BE2C (cell line): ENCODE measurements at places on chromosomes 4 and X.
A peak's percentile ranks its signal among the peaks of the same experiment; 100 is the strongest.

DNA sequence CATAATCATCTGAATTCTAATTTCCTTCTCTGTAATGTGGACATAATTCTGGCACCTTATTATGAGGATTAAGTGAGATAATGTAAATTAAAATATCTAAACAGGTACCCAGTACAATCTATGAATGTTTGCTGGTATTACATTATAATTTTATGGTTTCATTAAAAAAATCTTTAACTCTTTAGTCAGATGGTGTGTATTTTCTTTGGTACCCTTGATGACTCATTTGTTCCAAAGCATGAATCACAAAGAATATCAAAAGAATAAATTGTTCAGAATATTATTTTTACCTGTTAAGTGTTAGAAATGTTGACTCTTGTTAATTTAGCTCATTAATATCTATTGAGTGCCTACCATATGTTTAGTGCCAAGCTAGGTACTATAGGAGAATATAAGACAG, 74.3 kb downstream of the SNX25 start:
- no peak for DNase-seq

GRCh38 chr4:108796173-108796572, 33.3 kb upstream of the ETNPPL start:
- DNase-seq, result no peak

- no peak for DNase-seq
Observed at GRCh38 chr4:6362896-6363295, 93.2 kb downstream of the WFS1 start.

- no peak for DNase-seq
Observed at GRCh38 chr4:25870081-25870480, 7.3 kb upstream of the SEL1L3 start.

DNA sequence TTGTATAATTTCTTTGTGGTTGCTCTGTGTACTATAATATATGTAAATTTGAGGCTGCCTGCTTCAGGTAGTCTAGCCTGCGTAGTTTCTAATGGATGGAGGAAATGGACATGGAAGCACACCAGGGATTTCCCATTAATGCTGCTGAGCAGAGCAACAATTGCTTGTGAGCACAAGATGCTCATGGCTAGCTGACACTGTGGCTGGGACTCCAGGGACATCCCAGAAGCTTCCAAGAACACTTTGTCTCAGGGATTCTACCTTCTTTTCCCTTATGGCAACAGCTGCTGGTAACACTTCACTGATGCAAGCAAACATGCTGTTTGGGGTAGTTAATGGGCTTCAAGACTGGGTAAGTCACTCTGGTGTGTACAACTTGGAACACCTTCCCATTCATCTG, 66.1 kb downstream of the TENT5D start:
- DNase-seq, result no peak

- no peak for DNase-seq
Observed at GRCh38 chr4:17713779-17714178, 67.6 kb downstream of the FAM184B start.

- DNase-seq, result no peak
Observed at GRCh38 chr4:7740866-7741525, 198.7 kb downstream of the AFAP1 start.

GRCh38 chrX:128769495-128769894, 717.3 kb upstream of the ACTRT1 start:
- DNase-seq, result no peak

DNA sequence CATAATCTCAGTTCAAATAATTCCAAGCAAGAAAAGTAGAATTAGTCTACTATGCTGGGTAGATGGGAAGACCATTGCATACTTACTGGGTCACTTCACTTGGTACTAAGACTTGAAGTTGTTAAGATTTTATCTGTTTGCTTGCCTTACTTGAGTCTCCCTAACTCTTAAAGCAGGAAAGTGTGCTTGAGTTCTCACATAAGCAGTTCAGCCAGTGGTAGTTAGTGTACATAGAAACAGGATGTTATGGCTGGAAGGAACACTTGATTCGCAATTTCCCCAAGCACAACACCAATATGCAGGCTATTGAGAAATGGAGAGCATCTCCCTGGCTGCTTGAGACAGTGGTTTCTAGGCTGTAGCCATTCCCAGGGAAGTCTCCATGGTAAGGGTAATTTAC, 176.1 kb downstream of the MSL3 start:
- DNase-seq, result no peak

DNA sequence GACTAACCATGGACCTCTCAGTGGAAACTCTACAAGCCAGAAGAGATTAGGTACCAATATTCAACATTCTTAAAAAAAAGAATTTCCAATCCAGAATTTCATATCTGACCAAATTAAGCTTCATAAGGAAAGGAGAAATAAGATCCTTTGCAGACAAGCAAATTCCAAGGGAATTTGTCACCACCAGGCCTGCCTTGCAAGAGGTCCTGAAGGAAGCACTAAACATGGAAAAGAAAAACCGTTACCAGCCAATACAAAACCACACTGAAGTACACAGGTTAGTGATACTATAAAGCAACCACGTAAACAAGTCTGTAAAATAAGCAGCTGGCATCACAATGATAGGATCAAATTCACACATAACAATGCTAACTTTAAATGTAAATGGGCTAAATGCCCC, 156.6 kb downstream of the FAM13A start:
- no peak for DNase-seq

DNA sequence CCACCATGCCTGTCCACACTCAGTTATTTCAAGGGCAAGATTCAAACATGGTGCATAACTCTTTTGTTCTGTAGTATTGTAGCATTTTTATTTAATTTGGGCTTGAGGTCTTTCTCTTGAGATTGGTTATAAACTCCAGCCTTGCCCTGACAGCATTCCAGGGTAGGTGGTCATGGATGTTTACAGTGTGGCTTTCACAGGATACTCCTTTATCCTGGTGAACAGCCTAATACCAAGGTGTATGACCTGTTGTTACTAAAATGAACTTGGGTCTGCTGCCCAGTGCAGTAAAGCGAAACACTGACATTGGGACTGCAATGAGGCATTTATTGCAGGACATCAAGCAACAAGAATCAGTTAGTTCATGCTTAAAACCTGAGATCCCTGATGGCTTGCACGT, 434.8 kb downstream of the ANKRD50 start:
- DNase-seq, result no peak

- DNase-seq, result no peak
Observed at GRCh38 chr4:110798687-110799086, 175.8 kb upstream of the PITX2 start.

DNA sequence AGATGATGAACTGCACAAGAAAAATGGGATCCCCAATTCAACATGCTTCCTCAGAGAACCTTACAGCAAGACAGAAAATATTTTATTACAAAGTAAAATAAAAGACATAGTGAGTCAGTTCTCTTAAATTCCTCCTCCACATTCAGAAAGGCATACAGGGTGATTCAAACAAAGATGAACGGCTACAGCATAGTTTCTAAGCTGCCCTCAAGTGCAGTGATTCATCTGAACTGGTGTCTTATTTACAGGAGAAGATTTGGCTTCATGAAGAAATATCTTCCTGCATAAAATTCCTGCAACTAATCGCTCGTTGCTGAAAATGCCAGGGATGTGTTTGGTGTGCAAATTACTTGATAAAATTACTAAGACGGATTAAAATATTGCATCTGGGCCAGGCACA, 103.6 kb downstream of the PRKX start:
- DNase-seq, result no peak

DNA sequence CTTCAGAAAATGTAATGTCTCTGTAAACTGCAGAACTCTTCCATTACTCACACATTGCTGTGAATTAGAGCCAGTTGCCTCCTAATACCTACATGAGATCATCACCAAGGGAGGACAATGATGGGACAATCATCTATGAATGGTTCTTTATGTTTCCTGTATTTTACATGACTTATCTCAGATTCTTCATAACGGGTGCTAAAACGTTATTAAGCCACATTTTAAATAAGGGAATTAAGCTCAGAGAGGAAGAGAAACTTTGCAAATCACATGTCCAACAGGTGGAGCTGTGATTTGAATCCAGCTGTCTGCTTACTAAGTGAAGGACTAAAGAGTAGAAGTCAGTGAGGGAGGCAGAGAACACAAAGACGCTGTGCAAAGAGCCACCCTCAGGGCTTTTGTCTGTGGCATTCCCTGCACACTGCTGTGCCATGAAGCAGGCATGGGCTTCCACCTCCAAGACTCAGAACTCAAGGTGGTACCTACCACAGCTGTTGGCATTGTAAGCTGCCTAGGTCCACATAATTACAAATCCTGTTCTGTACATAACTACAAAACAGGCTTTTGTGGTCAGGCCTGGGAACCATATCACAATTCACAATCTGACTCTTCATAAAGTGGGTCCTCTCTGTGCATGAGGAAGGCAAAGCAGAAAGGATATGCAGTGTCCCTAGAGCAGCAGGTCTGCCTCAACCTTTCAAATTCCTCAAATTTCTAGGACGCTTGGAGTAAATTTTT, 12.8 kb downstream of the TBC1D9 start:
- peak; percentile 18 for DNase-seq

GRCh38 chr4:41339812-41340809, 83.4 kb downstream of the UCHL1 start:
- DNase-seq, result peak; percentile 64

- no peak for DNase-seq
Observed at GRCh38 chr4:158664806-158665205, 6.9 kb downstream of the C4orf46 start.

DNA sequence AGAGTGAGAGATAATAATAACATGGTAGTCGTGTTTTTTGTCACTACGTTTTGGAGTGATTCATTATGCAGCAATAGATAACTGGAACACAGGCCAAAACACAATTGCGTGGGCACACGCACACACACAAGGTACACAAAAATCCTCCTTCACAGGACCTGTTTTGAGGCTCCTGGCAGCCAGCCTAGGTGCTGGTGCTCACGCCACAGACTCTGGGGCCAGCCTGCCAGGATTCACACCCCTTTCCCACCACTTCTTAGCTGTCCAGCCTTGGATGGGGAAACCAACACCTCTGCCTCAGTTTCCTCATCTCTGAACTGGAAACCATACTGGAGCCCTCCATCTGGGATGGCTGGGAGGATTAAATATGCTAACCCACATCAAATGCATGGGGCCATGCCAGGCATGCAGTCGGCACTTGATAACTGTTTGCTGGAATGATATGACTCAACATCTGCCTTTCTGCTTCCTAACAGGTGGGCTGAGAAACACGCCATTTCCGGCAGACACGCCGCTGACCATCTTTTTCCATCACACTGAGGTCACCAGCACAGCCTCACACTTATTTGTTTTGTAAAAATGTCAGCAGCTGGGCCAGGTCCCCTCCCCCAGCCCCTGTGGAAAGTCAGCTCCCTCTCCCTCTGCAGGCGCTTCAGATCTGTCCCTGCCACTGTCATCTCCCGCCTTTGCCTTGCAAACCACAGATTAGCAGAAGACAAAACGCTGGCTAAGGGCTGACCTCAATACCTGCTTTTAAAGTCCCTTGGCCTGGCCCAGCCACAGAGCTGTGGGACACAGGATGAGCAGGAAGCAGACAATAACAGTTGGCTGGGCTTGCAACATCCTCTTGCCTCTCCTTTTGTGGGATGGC, 237.5 kb downstream of the BCOR start:
- peak; percentile 59 for DNase-seq

GRCh38 chrX:31397119-31397518, 325.3 kb upstream of the FTHL17 start:
- no peak for DNase-seq

GRCh38 chrX:78624962-78625909, 33.9 kb downstream of the RTL3 start:
- no peak for DNase-seq

DNA sequence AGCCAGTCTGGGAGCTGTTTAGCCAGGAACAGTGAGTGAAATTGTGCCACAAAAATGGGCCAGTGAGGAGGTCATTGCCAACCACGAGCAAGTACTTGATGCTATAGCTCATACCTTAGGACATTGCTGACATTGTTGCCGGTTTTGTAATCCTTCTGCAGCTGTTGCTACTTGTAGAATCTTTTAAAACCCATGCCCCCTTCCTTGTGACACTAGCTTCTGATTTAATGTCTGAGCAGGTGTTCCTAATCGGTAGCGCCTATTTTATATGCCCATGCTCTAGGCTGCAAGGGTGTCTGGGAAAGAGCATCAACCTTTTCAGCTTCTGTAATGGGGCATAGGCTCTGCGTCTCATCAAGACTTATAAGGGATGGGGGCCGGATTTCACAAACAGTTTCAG, 2.6 kb downstream of the POLA1 start:
- DNase-seq, result no peak

- DNase-seq, result peak; percentile 97
Observed at GRCh38 chr4:41214136-41214824, at the start of gene APBB2. TSS of gene APBB2 (minus strand) at chr4:41214542. CDS start at chr4:41033254, 181,288 bp downstream.

- DNase-seq, result no peak
Observed at GRCh38 chr4:3231471-3231870, 17.5 kb upstream of the MSANTD1 start.

GRCh38 chr4:126742048-126742447, 890.7 kb upstream of the INTU start:
- DNase-seq, result no peak

DNA sequence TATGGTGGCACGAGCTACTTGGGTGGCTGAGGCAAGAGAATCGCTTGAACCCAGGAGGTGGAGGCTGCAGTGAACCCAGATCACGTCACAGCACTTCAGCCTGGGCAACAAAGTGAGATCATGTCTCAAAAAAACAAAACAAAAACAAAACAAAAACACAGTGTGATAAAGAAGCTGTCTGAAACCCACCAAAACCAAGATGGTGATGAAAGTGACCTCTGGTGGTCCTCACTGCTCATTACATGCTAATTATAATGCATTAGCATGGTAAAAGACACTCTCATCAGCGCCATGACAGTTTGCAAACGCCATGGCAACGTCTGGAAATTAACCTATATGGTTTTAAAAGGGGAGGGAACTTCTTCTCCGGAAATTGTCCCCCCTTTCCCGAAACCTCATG, 29.4 kb upstream of the OPHN1 start:
- peak; percentile 27 for DNase-seq

- no peak for DNase-seq
Observed at GRCh38 chr4:184143770-184144564, 73.7 kb downstream of the ENPP6 start.

DNA sequence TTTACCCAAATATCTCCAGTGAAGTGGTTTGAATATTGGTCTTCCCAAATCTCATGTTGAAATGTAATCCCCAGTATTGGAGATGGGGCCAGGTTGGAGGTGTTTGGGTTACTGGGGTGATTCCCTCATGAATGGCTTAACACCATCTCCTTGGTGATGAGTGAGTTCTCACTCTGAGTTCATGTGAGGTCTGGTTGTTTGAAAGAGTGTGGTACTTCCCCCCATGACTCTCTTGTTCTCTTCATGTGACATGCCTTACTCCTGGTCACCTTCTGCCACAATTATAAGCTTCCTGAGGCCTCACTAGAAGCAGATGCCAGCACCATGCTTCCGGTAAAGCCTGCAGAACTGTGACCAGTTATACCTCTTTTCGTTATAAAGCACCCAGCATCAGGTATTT, 32.9 kb upstream of the OTUD4 start:
- DNase-seq, result no peak
